ENCODE measurements at places on chromosomes 1 and 21. TPM values are rescaled to one million over a fixed set of nuclear protein-coding genes. Genes with fewer than 3 reads are reported as not detected.

DNA sequence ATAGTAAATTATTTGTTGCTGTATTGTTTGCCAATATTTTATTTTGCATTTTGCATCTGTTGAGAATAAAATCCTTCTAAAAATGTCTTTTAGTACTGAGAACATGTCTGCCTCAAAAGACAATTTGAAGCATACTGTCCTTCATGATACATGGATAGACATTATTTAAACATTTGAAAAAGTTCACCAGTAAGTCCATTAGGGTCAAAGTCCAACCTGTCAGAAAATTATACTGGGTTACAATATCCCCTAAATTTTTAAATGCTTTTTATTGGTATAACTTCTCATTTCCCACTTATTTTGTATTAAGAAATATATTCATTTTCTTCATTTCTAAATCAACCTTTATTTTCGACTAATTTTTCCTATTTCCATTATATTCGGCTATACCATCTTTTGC is 9.3 kb downstream of the CHML start:
- DNase-seq: no peak

- DNase-seq: no peak
Observed at GRCh38 chr1:26538480-26539412, 9.2 kb downstream of the RPS6KA1 start.

DNA sequence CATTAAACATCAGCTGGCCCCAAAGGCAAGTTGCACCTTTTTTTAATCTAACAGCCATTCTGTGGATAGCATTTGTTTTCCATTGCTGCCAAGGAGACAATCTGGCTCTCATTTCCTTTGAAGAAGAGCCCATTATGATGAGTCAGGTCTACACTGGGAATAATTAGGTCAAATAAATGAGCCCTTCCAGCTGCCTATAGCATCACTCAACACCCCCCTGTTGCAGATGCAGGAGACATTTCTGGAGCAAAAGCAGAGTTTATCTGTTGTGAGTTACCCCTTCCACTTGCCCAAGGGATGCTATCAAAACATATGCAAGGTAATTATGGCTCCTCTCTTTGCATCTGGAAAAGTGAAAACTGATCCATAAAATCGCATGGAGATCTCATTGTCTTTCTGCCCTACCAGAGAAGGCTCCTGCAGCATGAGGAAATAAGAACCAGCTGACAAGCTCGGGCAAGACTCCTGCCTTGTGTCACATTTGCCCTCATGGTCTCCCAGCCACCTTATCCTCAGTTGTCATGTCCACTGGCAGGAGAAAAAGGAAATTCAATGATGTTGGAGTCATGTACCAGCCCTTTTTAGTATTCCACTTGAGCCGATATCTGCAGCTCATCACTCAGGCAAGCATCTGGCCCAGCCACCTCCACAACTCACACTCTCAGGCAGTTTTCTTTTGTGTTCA is 135.9 kb downstream of the SLC30A10 start:
- DNase-seq: peak; percentile 87

GRCh38 chr1:159866066-159866465 is 3.6 kb upstream of the VSIG8 start:
- no peak for DNase-seq

DNA sequence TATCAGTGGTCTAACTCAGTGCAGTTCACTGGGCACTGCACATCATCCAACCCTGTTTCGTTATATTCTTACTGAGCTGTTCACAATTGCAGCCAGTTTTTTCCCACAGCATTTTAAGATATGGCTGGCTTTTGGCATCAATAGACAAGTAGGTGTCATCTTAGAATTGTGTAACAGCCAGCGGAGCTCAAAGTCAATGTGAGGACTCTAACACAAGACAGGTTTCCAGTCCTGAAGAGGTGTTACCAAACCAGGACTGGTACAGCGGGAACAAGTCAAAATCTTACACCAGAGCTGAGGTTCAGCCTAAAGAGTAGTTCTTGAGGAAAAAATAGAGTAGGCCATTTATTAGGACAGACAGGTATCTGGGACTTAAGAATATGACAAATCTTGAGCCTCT is 313.3 kb downstream of the SEC16B start:
- DNase-seq: no peak

The SYT14 gene
- total RNA-seq: 6.1 TPM
